ENCODE measurements at places on chromosomes 3 and 15.

DNA sequence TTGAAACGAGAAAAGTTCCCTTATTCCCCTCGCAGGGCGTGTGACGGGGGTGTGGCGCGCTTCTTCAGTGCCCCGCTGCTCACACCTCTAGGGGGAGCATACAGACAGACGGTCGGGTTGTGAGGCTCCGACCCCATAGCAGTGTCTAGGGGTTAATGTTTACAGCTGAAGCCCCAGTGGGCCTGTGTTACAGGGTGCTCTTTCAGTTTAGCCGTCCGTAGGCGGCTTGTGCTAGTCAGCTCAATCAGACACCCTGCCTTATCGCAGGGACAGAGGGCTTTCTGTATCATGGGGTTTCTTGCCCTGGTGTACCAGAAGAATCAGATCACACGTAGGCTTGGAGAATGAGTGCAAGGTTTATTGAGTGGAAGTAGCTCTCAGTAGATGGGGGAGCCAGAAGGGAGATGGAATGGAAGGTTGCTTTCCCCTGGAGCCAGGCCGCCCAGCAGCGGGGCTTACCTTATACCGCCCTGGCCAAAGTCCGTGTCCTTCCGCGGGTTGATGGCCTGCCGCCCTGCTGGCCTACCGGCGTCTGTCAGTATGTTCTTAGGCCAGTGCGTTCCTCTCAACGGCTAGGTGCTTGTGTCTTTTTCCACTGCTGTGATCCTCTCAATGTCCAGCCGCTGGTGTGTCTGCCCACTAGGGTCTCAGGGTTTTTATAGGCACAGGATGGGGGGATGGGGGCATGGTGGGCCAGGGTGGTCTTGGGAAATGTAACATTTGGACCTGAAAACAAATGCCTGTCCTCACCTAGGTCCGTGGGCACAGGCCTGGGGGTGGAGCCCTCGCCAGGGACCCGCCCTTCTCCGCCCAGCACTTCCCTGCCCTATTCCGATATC, 32.2 kb upstream of the ACP3 start:
- no peak for DNase-seq

GRCh38 chr15:99732751-99733267, 428 bp downstream of the LYSMD4 start:
- DNase-seq = no peak

DNA sequence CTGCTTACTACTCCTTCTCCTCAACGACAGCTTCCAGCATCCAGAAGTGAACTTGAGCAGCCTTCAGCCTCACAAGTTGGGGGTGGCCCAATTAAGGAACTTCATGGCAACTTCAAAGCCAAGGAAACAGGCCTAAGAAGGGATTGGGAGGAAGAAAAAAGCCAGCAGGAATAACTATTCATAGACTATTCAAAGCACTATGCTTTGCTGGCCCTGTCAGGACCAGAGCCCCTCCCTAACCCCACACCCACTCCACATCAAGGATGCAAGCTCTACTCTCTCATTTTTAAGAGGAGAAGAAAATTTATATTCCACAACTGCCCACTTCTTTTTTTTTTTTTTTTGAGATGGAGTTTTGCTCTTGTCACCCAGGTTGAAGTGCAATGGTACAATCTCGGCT, 10.0 kb upstream of the PRKAR2A start:
- DNase-seq = no peak

DNA sequence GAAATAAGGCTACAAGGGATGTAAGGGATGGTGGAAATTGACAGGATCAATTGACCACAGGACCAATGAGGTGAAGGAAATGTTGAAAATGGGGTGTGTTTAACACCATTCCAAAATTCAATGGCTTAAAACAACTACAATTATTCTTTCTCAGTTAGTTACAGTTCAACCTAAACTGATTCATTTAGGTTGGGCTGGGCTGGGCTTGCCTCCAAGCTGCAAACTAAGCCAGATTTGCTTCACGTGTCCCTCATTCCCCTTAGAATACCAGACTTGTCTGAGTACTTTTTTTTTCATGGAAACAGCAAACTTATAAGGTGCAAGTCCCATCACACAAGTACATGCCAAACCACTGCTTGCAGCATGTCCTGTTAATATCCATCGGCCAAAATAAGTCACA, 280.1 kb downstream of the NEK10 start:
- DNase-seq = no peak

DNA sequence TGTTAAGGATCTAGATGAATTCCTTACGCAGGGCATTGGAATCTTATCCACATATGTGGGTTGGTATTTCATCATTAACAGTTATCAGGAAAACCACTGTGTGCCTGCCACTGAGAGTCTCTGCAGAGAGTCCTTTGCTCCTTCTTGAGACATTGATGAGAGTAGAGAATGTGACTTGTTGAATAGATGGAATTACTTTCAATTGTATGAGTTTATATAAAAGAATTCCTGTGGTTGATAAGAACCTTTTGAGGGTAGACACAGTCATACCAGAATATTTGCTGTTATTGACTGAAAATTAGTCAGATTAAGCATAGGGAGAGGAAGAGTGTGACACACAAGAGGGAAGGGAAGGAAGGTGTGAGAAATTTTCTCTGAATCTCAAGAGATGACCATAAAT, 30.8 kb downstream of the ARHGEF26 start:
- DNase-seq = no peak

DNA sequence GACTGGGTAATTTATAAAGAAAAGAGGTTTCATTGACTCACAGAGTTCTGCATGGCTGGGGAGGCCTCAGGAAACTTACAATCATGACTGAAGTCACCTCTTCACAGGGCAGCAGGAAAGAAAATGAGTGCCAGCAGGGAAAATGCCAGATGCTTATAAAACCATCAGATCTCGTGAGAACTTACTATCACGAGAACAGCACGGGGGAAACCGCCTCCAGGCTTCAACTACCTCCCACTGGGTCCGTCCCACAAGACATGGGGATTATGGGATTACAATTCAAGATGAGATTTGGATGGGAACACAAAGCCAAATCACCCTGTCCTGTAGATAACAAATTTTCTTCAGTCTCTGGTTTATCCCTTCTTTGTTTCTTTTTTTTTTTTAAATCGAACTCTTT, 31.0 kb upstream of the AVEN start:
- no peak for DNase-seq

DNA sequence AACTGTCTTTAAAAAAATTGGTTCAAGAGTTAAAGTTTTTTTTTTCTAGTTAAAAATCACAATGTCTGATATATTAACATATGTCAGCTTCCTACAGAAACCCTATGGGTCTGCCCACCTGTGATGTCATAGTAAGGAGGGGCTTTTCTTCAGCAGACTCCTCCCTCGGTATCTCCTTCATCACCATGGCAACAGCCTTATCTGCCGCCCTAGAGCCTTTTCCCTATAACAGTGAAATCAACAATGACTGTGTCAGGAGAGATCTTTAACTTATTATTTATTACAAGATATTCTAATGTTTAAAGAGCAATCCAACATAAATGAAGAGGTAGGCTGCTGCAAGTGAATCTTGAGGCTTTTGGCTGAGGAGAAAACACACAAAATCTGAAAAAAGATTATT, 138.7 kb downstream of the PEX5L start:
- DNase-seq = no peak

- no peak for DNase-seq
These were observed 1185.8 kb upstream of the ALCAM start for GRCh38 chr3:104180906-104181305.

- DNase-seq = no peak
These were observed 200.2 kb upstream of the LRRC3B start for GRCh38 chr3:26422415-26422814.

DNA sequence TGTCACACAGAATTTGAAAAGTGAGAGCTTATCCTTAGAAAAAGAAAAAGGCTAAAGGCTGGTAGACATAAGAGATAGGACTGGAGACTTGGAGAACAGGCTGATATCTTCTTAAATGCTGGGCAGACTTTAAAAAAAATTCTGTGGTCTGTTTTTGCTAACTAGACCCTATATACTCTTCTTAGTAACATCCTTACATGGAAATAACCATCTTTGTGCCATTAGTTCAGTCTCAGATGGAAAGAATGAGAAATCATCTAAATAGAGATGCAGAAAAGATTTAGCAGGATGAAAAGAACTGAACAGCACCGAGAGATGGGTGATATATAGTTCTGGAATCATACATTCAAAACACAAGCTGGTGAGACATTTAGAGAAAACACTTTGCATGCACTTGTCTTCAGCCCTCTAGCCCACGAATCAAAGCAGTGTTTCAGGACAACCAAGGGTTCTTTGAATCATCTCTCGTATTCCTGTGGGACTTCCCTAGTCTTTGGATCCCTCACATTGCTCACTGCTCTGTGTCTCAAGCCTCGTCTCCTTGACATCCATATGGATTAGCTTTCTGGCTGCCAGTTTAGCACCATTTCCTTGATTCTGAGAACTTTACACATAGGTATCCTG, 93.0 kb upstream of the LYSMD4 start:
- DNase-seq = no peak

- DNase-seq = no peak
These were observed 5.5 kb upstream of the ONECUT1 start for GRCh38 chr15:52795464-52796227.

GRCh38 chr15:71400294-71400693, 285.0 kb downstream of the THSD4 start:
- DNase-seq = no peak

- no peak for DNase-seq
These were observed 9.5 kb upstream of the TRIM69 start for GRCh38 chr15:44726568-44727484.

GRCh38 chr3:155635056-155635455, 109.8 kb downstream of the PLCH1 start:
- DNase-seq = no peak

- DNase-seq = no peak
These were observed 6.8 kb downstream of the STOML1 start for GRCh38 chr15:73985101-73985873.

GRCh38 chr3:149216193-149216869, 5.3 kb downstream of the CP start:
- no peak for DNase-seq

DNA sequence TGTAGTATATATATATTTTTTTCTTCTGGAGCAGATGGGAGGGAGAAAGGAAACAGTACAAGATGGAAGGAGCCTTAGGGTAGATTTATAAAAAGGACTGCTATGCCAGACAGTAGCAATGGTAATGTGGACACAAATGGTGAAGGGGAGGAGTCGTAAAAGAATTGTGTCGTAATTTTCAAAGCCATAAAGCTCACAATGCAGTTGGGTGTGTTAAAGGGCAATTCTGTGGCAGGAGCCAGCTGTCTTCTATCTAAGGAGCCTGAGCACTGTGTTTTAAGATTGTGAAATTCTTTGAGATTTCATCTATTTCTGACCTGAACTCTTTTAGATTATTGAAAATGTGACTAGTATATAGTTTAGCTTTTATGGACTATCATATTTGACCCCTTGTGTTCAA, 58.9 kb downstream of the CNOT10 start:
- DNase-seq = no peak

DNA sequence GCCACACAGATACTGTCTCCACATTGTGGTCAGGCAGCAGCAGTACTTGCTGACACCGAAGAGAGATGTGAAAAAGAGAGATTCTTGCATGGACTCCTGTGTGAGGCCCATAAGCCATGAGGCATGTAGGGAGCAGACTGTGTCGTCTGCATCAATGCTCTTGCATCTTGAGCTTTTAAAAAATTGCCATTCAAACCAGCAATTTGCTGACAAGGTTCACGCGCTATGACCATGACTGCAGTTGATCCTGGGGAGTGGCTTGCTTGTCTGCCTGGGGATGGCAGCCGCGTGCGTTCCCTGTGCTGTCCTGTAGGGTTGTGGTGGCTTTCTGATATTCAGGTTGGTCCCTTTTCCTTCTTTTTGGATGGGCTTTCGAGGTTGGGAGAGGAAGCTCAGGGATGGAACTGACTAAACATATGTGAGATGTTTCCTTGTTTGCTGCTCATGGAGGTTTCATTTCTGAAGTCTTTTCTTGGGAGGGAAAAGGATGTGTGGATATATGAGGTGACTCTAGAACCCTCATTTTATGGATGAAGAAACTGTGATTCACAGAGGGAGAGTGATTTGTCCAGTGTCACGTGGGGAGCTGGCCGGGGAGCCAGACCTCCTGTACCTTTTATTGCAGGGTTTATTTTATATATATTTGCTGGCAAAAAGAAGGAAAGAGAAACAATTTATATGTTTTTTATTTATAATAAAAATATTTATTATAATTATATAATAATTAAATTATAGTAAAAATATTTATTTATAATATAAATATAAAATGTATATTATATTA, 48.6 kb downstream of the LPP start:
- DNase-seq = no peak

DNA sequence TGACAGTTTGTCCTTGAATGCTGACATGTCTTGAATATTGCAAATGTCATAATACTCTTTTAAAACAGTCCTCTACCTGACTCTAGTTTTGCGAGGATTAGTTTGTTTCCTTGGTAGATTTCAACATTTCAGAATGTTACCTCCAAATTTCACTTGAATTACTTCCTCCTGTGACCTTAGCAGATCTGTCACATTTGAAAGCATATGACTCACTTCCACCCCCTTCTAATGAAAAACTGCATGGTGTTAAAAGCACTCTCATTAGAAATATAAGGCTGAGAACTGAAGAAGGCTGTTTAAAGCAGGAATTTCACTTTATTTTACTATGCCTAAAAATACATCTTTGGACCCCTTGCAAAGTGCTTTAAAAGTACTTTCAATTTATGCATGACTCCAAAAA, 598.7 kb upstream of the TGFBR2 start:
- no peak for DNase-seq

GRCh38 chr3:32815841-32816438, 1.9 kb upstream of the TRIM71 start:
- no peak for DNase-seq

GRCh38 chr3:185528532-185528931, 23.9 kb downstream of the LIPH start:
- DNase-seq = no peak

DNA sequence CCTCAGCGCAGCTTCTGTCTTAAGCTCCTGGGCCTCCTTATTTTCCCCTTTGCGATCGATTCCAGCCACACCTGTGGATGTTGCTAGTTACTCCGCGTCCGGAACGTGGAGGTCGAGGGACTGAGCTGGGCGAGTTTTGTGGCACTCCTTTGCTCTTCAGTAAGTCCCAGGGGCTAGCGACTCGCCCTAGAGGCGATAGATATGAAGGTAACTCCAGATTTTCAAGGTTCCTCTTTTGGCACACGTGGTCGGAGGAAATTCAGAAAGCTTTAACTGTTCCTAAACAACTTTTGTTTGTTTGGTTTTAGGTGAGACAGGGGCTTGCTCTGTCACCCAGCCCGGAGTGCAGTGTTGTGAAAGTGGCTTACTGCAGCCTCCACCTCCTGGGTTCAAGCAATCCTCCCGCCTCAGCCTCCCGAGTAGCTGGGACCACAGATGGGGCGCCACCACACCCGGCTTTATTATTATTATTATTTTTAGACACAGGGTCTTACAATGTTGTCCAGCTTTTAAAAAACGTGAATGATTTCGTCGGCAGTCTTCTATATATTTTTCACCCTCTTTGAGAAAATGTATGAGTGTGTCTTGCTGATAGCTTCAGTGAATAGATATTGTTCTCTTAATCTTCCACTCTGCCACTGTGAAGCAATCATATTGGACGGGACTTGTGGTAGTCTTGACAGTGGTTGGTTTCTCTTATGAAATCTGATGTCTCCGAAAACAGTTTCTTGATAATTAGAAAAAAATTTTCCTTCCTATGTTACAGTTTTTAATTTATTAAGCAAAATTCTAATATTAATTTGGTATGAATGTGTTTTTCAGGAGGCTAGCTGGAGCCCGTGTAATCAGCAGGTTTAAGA, 785 bp downstream of the MFSD1 start:
- no peak for DNase-seq

- DNase-seq = no peak
These were observed 10.3 kb downstream of the ACSBG1 start for GRCh38 chr15:78224023-78224411.
